Sigmoid colon (tissue), 7 donors: ENCODE measurements at places on chromosomes 1 and 21.

GRCh38 chr1:25062621-25063255 lies 132.7 kb upstream of the RUNX3 start:
- DNase-seq, result no peak

GRCh38 chr1:170866646-170867045 lies 68.7 kb upstream of the MROH9 start:
- DNase-seq, result no peak

DNA sequence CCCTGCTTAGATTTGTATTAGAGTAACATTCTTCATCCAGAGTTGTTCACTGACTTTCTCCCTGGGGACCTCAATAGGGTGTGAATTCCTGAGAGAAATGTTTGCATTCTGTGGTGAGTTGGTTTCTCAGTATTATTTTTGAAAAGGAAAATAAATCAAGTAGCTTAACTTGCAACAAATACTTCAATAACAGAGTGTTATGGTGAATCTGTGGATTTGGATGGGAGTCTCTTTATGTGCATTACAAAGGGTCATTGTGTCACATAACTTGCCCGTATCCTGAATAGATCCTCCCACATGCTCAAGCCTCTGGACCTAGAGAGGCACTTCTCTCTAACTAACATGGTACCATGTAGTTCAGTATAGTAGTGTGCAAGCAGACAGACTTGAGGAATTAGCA lies 68.4 kb upstream of the IPO9 start:
- DNase-seq, result no peak

GRCh38 chr1:43377831-43378230 lies 10.0 kb upstream of the ELOVL1 start:
- DNase-seq, result no peak
